ENCODE measurements at places on chromosomes 3 and 15.
A peak's percentile ranks its signal among the peaks of the same experiment; 100 is the strongest.

- DNase-seq = no peak
Measured at GRCh38 chr3:150090877-150091276, 120.2 kb upstream of the PFN2 start.

- no peak for DNase-seq
Measured at GRCh38 chr3:107634099-107634489, 111.3 kb downstream of the BBX start.

DNA sequence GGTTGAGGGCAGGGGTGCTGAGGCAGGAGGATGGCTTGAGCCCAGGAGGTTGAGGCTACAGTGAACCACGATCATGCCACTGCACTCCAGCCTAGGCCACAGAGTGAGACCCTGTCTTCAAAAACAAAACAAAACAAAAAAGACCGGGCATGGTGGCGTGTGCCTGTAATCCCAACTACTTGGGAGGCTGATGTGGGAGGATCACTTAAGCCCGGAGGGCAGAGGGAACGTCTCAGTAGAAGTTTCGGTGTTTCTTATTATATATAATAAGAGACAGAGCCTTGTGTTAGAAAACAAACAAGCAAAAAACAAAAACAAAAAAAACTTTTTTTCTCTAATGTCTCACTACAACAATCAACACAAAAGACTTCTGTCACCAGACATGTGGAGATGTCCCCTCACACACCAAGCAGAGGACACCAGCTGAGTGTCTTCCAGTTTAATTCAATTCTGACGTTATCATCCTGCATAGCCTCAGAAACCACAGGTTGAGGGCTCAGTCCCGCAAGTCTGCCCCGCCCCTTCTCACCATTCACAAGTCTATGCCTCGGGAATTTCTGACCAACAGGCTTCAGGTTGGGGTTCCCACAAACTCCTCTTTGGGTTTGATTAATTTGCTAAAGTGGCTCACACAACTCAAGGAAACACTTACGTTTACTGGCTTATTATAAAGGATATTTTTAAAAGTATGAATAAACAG, 24.0 kb upstream of the EIF4A2 start:
- DNase-seq = no peak

GRCh38 chr3:32780735-32781210, 37.0 kb upstream of the TRIM71 start:
- peak; percentile 67 for DNase-seq

DNA sequence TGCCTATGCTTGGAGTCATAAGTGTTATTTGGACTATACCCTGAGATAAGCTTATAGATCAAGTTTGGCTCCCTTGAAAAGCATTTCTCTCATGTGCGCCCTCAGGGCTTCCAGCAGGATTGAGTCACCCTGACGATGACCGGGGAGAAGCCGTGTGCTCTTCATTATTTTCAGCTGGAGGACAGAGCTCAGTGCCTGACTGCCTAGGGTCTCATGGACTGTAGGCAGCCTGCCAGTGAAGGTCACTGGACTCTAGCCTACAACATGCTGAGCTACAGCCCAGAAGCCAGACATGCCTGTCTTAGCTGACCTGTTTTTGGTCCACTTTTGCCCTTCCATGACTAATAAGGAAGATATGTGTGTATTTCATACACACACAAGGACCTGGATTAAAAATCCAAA, 31.6 kb upstream of the NUDT16 start:
- peak; percentile 72 for DNase-seq

- DNase-seq = no peak
Measured at GRCh38 chr15:71830981-71831380, 20.6 kb downstream of the NR2E3 start.

DNA sequence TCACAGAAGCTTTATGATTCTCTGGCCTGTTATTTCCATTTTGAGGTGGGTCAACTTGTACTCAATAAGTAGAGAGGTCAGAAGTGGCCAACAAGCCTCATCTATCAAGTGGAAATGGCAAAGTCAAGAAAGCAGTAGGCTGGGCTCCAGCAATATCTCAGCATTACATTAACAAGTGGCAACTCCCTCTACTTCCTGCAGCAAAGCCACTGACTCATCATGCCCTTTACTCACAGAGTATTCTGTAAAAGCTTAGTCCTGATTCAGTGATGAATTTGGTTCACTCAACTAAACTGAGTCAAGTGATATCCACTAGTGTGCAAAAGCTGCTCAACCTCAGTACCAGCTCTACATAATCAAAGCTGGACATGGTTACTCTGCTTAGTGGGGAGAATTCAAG, 954.6 kb downstream of the EPHA3 start:
- no peak for DNase-seq

DNA sequence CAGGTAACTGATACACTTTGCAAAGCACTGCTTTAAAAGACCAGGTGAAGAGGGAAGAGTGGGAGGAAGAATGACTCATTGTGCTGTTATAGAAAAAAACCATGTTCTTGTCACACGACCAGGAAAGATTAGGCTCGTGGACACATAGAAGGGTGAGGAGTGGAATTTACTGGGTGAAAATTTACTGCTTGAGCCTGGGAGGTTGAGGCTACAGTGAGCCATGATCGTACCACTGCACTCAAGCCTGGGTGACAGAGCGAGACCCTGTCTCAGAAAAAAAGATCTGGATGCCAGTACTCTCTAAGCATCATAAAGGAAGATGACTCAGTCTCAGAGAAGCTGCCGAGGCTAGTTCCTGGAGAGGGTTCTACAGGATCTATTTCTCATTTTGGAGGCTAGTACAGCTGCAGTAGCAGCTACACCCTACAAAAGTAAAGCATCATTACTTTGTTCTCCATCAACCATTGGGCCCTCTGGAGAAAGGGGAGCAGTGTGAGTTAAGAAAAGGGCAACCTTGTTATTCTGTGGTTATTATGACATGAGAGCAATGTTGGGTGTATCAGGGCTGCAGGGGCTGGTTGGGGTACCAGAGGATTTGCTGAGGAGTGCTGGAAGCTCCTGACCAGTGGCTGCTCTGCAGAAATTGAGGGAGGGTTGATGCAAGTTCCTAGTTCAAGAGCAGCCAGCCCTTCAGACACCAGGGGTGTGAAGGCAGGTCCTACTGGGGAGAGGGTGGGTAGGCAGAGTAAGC, 75.4 kb downstream of the CMTM8 start:
- no peak for DNase-seq

DNA sequence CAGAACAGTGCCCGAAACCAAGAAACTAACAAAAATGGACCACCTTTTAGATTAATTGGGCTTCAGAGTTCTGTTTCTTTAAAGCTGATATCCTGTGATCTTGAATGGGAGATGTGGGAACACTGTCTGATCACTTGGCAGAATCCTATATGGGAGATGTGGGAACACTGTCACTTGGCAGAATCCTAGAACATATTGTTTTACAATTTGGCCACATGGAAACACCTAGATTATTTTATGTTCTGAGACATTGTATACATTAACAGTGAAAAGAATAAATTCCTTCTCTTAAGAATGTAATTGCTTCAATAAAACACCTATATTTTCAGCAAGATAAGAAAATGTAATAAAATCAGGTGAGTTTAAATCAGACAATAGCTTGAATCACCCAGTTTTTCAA, 30.3 kb upstream of the PLSCR2 start:
- DNase-seq = no peak

DNA sequence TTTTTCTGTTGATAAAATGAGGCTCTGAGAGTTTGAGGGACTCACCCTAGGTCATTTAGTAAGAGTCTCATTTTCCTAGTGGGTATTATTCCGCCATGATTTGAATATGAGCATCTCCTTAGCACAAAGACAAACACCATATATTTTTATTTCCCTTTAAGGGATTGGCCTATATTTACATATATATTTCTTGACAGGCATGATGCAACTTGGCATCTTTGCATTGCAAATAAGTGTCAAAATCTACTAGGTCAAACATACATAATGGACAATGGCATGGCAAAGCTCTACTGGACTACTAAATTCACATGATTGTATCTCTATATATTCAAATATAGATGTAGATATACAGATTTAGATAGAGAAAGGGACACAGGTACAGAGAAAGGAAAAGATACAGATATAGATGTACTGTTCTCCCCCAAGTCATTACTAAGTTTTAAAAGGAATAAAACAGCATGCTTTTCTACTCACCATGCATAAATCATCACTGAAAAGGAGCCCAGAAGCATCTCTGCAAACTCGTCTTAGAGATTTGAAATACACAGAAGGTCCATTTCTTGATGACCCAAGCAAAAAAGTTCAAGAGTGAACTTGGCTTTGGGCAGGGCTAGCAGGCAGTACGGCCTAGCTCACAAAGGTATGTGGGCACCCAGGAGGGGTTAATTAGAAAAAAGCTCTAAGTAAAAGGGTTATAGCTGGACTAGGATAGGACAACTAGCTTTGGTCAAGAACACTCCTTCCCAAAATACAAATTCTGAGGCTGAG, 495.8 kb downstream of the NTRK3 start:
- no peak for DNase-seq
